ENCODE measurements at places on chromosomes 6 and 20. TPM values are rescaled to one million over a fixed set of nuclear protein-coding genes. Genes with fewer than 3 reads are reported as not detected.

RGS17 gene
- not detected for total RNA-seq

SCUBE3 gene
- total RNA-seq, result not detected

NPEPL1 gene
- 29.4 TPM for total RNA-seq

GRCh38 chr6:15960740-15961634 lies 167.9 kb upstream of the MYLIP start:
- H3K36me3 ChIP-seq, result peaks cover 9% of the 10 kb centered on the region
- H3K27ac ChIP-seq, result peak overlapping the region; percentile 36
- no peak overlapping the region for H3K4me3 ChIP-seq
- H3K4me1 ChIP-seq, result peaks cover 45% of the 10 kb centered on the region

BFSP1 gene
- total RNA-seq, result 0.51 TPM

KCNQ5 gene
- total RNA-seq, result 15.3 TPM

- peaks cover 38% of the 10 kb centered on the region for H3K4me1 ChIP-seq
- H3K27me3 ChIP-seq, result peaks cover 23% of the 10 kb centered on the region
- H3K4me3 ChIP-seq, result peak overlapping the region; percentile 60
- DNase-seq, result no peak
Measured at GRCh38 chr6:108562503-108562993, 1.8 kb downstream of the FOXO3 start.

- H3K4me3 ChIP-seq, result no peak overlapping the region
- H3K27ac ChIP-seq, result no peak overlapping the region
- no peak for DNase-seq
- no peaks in the 10 kb centered on the region for H3K36me3 ChIP-seq
- peaks cover 3% of the 10 kb centered on the region for H3K4me1 ChIP-seq
Measured at GRCh38 chr6:124007266-124007665, 203.6 kb downstream of the NKAIN2 start.

DNA sequence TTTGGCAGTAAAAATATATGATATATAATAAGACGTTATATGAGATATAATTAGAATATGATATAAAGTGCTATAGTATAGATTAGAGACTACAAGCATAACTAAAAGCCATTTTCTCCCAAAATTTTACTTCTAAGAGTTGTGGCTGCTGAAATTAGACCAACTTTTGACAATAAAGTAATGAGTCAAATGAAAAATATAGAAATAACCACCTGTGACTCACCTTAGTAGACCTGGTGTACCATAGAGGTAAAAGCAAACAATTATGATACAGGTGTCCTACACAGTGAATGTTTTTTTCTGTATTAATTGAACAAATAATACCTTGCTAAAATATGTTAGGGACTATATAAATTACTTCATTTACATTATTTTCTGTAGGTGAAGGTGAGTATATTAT lies 482.9 kb upstream of the MAN1A1 start:
- no peak overlapping the region for H3K27ac ChIP-seq
- H3K4me3 ChIP-seq, result no peak overlapping the region
- peaks cover 6% of the 10 kb centered on the region for H3K27me3 ChIP-seq
- no peak for DNase-seq
- H3K36me3 ChIP-seq, result no peaks in the 10 kb centered on the region

- no peaks in the 10 kb centered on the region for H3K36me3 ChIP-seq
- H3K27ac ChIP-seq, result no peak overlapping the region
- no peak overlapping the region for H3K4me3 ChIP-seq
- no peaks in the 10 kb centered on the region for H3K27me3 ChIP-seq
Measured at GRCh38 chr6:66189915-66190314, 482.9 kb upstream of the EYS start.

DNA sequence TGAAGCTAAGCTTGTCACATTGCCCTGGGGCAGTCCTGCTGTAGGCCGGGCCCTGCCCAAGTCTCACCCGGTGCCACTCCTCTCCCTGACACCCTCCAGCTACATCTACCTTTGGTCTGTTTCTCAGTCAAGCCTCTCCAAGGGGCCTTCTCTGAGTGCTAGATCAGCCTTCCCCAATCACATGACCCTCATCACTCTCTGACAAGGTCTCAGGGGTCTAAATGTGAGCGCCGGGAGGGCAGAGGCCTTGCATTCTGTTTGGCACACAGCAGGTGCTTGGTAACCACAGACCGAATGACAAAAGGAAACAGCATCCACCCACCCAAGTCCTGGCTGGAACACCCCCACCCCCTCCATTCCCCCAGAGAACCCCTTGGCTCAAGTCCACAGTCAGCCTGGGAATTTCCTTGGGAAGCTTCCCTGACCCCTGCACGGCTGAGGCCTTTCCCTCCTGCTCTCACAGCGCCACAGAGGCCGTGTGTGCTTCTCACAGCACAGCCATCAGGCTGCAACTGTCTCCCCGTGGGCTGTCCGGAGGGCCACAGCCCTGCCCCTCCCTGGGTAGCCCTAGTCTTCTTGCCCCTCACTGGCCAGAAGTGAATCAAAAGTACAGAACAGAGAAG lies 32.9 kb downstream of the PKIG start:
- H3K27me3 ChIP-seq, result no peaks in the 10 kb centered on the region
- no peak for DNase-seq
- H3K4me1 ChIP-seq, result peaks cover 28% of the 10 kb centered on the region

DNA sequence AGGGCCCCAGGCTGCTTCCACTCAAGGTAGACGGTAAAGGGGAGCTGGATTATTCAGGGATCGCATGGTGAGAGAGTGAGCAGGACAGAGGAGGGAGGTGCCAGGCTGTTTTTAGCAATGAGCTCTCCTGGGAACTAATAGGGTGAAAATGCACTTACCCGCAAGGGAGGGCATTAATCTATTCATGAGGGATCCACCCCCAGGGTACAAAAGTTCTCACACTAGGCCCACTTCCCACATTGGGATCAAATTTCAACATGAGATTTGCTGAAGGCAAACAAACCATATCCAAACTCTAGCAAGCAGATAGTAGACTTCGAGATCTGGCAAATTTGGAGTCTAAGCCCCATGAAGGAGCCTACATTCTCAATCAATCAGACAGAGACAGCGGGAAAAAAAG lies 408.6 kb downstream of the RNF144B start:
- H3K4me3 ChIP-seq, result no peak overlapping the region
- H3K4me1 ChIP-seq, result no peaks in the 10 kb centered on the region
- no peak overlapping the region for H3K27ac ChIP-seq
- no peaks in the 10 kb centered on the region for H3K36me3 ChIP-seq
- H3K27me3 ChIP-seq, result no peaks in the 10 kb centered on the region

Data from activated T-helper 2 cell treated with anti-CD3 and anti-CD28 coated beads, Interferon-gamma antibody, Interleukin-2, Interleukin-4, amounts not matched to agents 10 μg/mL and 5 μg/mL and 100 μg/mL, durations not matched to agents 14 hours and 24 hours and 36 hours (primary cell).